NCI-H146 (cell line): ENCODE measurements at places on chromosomes 16 and 17.

DNA sequence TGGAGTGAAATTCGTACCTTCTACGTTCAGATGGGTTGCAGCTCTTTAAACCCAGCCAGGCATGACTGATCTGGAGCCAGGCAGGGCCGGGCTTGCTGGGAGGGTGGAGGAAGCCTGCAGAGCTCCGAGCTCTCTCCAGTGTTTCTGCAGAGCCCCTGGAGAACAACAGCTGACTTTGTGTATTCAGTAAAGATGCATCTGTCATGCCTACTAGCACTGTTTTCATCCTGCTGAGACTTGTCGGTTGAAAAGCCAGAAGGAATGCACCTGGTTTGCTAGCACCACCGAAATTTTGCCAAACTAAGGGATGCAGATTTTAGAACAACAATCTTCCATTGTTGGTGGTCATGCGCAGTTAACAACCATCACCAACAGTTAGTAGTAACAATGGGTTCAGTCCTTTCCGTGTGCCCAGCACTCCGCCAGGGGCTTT lies 22.4 kb upstream of the SCNN1B start:
- peak; percentile 86 for DNase-seq

DNA sequence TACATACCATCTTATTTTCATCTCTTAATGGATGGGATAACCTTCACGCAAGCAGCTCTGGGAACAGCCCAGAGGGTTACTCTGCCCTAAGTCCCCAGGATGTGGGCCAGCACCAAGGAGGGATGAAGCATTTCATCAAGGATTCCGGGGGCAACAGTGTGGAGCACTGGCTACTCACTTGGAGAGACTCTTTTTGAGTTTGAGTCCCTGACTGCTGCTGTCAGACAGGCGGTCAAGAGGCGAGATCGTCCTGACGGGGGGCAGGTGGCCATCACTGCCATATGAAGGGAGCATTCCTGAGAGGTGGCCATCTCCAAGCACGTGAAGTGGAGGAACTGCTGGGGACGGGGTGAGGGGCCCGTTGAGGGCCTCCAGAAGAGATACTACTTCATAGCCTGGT lies 18.1 kb upstream of the FOXJ1 start:
- DNase-seq: no peak

GRCh38 chr17:40778461-40778860 lies 3.9 kb downstream of the KRT27 start:
- DNase-seq: no peak

DNA sequence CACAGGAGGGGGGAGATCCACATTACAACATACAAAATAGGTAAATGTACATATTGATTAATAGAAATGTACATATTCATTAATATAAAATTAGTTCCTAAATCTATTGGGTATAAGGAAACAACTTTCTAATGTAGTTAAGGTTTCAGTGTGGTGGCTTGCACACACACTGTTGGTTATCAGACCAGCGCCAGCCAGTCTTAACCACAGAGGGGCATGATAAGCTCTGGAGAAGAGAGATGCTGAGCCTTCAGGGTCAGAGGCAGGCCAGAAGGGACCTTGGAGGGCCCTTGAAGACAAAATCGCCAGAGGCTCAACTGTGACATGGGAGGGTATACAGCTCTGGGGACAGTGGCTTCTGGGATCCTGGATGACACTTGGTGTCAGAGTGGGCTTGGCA lies 10.9 kb upstream of the ZFP90 start:
- no peak for DNase-seq

- DNase-seq: no peak
Observed at GRCh38 chr16:4979736-4980660, 21.9 kb downstream of the SEC14L5 start.

- DNase-seq: no peak
Observed at GRCh38 chr16:48575471-48576050, 34.4 kb downstream of the N4BP1 start.

- no peak for DNase-seq
Observed at GRCh38 chr17:15510361-15510760, 42.9 kb upstream of the CDRT4 start.

DNA sequence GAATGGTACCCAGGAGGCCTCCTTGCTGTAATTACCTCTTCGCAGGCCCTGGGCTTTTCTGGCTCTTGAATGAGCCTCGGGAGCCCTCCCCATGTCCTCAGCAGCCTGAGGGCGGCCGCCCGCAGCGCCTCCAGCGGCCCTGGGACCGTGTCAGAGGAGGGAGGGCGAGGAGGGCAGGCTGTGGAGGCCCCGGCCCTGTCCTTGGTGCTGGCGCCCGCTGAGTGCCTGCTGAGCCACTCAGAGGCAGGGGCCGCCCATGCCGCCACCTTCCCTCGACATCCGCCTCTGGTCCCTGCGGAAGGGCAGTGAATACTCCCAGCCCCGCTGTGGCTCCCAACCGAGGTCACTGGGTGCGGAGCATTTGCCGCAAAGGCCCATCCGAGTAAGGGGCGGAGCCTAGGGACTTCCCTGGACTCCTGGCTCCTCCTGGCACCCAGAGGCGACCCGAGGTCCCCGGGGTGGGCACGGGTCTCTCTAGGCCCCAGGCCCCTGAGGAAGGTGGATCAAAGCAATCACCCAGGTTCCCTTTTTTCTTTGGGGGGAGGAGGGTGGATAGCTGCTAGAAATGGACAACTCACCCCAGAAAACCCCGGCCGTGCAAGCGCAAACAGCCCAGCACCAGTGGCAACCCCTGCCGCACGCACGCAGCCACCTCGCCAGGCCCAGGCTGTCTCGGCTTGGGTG lies 2.8 kb downstream of the RBFOX3 start:
- DNase-seq: no peak
